CD8-positive, alpha-beta memory T cell (primary cell): ENCODE measurements at places on chromosomes 7 and 10.

DNA sequence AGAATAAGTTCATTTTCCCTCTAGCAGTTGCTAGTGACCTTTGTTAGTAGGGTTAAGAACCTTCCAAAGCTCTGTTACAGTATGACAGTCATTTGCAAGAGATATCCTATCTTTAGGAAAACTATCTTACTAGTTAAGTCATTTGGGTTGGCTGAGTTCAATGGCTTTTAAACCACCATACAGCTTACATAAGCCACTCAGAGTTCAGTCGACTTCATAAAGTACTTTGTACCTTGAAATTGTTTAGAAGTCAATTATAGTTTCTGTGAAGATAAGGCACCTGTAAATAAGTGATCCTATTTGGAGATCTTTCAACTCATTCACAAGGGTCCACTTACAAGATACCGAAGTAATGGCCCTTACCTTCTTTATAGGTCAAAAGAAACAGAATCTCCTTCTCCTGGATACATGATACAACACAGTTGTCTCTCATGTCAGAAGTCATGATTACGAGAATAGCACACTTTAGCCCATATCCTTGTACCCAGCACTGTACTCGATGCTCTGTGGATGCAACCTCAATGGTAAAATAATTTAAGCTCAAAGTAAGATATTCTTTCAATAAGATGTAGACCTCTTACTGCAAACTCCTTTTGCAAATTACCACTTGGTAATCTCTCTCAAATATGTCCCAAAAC lies 11.9 kb upstream of the ABCC2 start:
- no peak for DNase-seq

DNA sequence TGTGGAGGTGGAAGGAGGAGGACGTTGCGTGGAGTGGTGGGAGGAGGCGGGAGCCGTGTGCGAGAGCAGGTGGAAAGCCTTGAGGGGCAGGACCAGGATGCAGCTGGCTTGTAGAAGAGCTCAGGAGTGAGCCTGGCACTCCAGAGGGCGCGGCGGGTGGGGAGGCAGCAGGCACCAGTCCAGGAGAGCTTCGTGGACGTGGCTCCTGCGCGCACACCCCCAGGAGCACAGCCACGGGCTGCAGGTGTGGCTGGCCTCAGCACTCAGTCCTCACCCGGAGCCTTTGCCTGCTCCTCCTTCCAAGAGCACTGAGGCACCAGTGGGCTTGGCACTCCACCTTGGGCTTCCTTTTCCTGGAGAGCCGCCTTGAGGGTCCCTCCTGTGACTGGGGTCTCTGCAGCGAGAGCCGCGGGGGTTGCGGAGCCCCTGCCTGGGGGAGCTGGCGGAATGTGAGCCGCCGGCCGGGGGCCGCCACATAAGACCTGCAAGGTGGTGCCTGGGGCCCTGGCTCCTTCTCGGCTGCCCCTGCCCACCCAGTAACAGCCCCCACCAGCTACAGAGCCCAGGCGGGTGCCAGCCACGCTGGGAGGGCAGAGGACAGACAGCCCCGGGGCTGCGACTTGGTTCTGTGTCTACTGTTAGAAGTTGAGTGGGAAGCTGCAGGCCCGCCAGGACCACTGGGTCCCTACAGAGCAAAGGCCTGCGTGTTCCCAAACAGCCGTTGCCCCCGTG lies 11.1 kb downstream of the MAFK start:
- DNase-seq: no peak

GRCh38 chr10:48887982-48888381 lies 51.7 kb downstream of the LRRC18 start:
- no peak for DNase-seq

DNA sequence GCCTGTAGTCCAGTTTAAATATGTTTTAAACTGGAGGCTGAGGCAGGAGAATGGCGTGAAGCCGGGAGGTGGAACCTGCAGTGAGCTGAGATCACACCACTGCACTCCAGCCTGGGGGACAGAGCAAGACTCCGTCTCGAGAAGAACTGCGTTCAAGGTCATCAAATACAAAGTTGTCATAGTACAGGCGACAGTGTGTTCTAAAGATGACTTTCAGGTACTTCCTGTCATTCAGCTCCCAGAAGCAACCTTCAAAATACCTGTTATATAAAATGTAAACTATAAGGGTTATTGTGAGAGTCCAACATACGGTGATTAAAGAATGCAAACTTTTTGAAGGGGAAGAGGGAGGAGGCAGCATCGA lies 8.7 kb downstream of the MPP7 start:
- no peak for DNase-seq

DNA sequence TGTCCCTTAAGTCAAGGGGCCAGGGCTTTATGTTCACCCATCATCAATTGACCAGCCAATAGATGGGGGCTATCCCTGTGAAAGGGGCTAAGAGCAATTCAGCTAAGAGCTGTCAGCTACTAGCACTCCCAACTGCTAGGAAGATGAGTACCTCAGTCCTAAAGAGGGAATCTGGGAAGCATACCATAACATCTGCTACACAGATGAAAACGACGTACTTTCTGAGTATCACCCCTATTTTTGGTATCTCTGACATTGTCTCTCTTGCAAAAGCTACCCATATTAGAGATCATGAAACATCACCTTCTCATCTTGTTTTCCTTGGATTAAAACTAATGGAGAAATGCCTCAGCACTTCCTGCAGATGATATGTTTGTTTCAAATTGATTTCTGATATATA lies 7.5 kb upstream of the SMNDC1 start:
- no peak for DNase-seq

DNA sequence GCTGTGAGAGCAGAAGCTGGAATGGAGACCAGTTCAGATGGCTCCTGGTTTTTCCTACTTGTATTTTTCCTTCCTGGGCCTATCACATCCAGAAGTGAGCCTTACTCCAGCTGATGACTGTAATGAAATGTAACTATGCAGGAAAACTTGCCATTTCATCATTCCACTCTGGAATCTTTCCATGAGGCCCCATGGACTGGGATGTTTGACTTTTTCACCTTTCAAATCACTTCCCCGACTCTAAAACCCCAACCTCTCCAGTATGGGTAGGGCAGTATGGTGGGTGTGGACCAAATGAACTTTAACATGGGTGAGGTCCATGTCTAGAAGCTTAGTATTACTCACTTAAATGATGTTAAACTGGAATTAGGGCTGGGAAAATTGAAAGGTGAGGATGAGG lies 40.3 kb upstream of the DLD start:
- no peak for DNase-seq

- no peak for DNase-seq
Observed at GRCh38 chr7:99559175-99559915, 903 bp downstream of the ZNF655 start.

DNA sequence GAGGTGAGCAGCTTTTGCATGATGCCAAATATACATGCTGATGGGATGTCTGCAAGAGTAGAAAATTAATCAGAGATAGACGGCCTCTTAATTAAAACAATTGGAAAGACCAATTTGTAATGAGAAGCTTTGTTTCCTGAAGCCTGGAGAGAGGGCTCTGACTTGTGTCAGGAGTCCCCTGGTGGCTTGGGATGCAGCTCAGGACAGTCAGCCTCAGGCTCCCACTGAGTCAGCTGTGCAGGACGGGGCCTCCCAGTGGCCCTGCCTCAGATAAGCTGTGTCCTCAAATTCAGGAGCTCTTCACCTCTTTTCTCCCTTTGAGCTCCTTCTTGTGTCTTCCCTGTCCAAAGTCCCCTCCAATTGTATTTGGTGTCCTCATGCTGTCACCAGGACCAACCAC lies 438.9 kb upstream of the PODXL start:
- no peak for DNase-seq

- no peak for DNase-seq
Observed at GRCh38 chr10:103395754-103396066, 565 bp downstream of the ATP5MK start.

GRCh38 chr7:5523052-5523711 lies 99.5 kb upstream of the TNRC18 start:
- DNase-seq: no peak
